HCT116 (cell line): ENCODE measurements at places on chromosomes 13 and 19.

DNA sequence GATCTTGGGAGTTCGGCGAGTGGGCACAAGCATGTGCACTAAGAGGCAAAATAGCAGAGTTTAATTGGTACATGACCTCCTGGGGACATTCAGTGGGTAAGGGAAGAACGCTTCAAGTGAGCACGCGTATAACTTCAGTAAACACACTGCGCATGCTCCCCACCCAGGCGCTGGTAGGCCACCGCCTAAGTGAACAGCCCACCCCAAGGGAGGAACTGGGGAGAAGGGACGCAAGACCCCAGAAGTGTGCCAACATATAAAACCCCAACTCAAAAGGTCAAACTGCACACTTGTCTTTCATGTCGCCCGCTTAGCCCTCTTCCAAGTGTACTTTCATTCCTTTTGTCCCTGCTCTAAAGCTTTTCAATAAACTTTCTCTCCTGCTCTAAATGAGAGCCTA, 10.5 kb upstream of the NTN5 start:
- DNase-seq = no peak

- no peak for DNase-seq
Observed at GRCh38 chr19:15715642-15716041, 12.2 kb upstream of the OR10H2 start.

DNA sequence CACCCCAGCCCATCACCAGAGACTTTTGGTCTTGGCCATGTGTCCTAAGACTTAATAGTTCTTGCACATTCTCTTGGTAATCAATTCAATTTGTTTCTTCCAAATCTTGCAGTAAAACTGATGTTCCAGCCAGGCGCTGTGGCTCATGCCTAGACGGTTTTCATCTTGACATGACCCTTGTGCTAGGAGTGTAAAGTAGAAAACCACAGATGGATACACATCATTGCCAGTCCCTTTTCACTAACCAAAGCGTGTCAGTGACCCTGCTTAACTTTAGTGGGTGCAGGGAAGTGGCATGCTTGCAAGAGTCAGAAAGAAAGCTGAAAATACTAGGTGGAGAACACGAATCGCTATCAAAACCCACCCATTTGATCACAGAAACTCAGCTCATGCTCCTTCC, 18.0 kb upstream of the CD70 start:
- DNase-seq = no peak

GRCh38 chr13:105232439-105232838, 1303.0 kb downstream of the EFNB2 start:
- no peak for DNase-seq

DNA sequence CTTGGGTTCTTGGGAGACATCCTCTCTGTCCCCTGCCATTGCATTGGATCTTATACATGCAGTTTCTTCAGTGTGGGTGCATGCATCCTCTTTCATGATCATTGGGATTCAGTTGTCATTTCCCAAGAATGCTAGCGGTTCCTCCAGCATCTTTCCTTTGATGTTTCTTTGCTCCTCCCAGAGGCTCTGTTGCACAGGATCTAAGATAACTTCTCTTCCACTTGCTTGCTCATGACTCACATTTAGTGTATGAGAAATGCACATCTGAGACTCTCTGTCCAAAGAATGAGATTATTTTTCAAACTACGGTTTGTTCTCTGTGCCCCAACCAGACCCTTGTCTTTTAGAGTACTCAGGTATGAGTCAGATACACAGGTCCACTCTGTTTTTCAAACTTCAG, 197.1 kb downstream of the NDFIP2 start:
- DNase-seq = no peak
